Neural crest cell (in vitro differentiated cells): ENCODE measurements at places on chromosomes 3 and 15.

DNA sequence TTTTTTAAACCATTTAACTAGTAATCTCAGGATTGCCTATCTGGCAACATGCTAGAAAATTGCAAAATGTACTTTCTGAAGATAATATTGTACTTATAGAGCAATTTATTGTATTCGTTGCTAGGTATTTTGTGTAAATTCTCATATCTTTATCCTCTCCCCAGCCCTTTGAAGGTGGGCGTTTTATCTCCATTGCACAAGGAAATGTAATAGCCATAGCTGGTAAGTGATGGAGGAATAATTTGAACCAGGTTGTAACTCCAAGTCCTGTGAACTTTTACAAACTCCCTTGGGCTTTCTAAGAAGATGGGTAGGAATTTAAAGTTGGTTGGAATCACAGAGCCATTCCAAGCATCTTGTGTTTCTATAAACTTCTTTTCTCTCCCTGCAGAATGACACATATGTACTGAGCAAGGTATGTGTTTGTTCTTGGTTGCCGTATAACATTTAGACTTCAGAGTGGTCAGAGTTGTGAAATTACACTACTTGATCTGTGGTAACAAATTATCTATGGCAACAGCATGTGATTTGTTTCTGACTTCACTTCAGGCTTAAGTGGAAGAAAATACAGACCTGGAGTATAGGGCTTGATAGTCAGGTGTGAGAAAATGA is 170.9 kb downstream of the AKAP13 start:
- no peak for DNase-seq

- no peak for DNase-seq
Measured at GRCh38 chr3:156617145-156617544, 57.2 kb upstream of the TIPARP start.

GRCh38 chr3:113602256-113602655 is 69.9 kb downstream of the SIDT1 start:
- DNase-seq = no peak

DNA sequence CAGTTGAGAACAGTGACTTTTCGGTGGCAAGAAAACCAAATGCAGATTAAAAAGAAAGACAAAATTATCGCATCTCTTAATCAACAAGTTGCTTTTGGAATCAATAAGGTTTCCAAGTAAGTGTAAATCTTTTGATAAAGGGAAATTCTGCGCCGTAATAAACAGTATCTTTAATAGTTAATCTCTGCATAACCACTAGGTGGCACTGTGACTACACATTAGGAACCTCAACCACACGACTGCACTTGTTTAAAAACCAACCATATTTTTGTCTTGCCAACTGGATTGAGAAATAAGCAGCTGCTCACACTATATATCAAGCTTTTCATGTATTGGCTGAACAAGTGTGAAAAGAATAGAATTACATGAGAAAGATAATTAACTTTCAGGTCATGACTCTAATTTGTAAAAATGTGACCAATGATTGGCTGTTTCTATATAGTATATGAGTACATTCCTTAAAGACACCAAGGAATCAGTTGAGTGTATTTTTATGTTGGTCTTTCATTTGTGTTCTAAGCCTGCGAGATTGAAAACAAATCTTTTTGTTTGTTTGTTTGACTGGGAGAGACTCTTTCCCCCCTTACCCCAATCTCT is 72.7 kb downstream of the DZIP3 start:
- peak; percentile 41 for DNase-seq

- peak; percentile 3 for DNase-seq
Measured at GRCh38 chr3:55480911-55481743, 6.0 kb downstream of the WNT5A start.

GRCh38 chr3:10391391-10391790 is 70.5 kb upstream of the SEC13 start:
- no peak for DNase-seq

- DNase-seq = no peak
Measured at GRCh38 chr15:48493084-48493762, 152.3 kb downstream of the FBN1 start.

- no peak for DNase-seq
Measured at GRCh38 chr15:97759363-97759762, 201.1 kb upstream of the ARRDC4 start.

- peak; percentile 20 for DNase-seq
Measured at GRCh38 chr15:94327356-94327936, 96.1 kb downstream of the MCTP2 start.

DNA sequence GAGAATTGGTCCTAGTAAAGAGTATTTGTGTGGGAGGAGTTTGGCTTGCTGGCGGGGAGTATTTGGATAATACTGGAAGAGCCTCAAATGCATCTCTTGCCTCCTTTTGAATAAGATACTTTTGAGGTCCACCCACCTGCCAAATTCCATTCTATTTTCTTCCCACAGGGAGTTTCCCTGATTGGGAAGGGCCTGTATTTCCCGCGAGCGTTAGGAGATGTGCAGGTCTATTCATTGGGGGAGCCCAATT is 406 bp upstream of the RASA2 start:
- no peak for DNase-seq

DNA sequence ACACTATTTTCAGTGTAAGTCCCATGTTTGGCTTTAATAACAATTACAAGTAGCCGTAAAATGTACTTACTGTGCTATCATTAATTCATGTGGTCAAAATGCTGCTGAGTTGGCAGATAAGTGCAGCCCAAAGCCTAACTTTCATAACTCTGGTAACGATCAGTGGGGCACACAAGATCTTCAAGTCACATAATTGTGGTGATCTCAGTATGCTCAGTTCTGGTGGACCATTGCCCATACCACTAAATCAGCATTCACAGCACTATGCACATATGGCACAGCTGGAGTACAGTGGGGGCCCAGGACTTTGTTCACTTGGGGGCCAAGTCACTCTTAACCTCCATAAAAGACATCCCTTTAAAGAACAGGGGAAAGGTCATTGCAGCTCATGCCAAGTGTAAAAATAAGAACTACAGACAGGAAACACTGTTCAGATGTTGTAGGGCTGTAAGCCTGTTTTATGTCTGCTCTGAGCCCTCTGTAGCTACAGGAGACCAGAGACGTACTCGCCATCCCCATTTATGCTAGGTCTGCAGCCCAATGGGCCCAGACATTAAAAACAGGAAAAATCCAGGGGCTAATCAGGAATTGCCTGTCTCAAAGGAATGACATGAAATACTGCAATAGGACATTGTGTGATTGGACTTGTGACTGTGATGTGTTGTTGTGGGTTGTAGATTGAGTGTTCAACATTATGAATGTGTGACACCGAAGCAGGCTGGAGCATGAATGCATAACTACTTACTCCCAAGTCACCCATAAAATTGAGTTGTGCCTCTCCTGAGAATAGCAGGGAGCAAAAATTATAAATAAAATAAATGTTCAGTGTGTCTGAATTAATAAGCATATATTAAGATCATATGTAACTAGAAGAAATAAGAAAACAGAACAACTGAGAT is 282.5 kb upstream of the EPHA3 start:
- no peak for DNase-seq

DNA sequence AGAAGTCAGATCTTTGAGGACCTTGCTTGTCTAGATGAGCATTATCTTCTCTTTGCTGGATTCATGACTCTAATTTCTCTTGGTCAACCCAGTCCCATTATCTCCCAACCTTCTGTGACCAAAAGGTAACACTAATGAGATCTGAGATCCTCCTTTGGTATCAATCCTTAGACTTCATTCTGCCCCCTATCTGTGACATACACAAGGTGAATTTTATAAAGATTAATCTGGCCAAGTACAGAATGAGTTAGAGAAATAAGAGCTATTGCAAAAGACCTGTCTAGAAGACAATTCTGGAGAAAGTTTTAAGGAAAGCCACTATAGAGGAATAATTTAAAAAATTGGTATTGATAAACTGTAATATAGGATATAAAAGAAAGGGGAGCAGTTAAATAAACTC is 113.8 kb upstream of the KCNMB2 start:
- DNase-seq = no peak

GRCh38 chr15:39580485-39581241 is at the start of gene THBS1:
TSS of gene THBS1 (plus strand) at chr15:39581079. CDS start at chr15:39581858, 779 bp downstream.
- DNase-seq = peak; percentile 68

GRCh38 chr3:188169830-188170455 is 16.0 kb downstream of the LPP start:
- DNase-seq = no peak

DNA sequence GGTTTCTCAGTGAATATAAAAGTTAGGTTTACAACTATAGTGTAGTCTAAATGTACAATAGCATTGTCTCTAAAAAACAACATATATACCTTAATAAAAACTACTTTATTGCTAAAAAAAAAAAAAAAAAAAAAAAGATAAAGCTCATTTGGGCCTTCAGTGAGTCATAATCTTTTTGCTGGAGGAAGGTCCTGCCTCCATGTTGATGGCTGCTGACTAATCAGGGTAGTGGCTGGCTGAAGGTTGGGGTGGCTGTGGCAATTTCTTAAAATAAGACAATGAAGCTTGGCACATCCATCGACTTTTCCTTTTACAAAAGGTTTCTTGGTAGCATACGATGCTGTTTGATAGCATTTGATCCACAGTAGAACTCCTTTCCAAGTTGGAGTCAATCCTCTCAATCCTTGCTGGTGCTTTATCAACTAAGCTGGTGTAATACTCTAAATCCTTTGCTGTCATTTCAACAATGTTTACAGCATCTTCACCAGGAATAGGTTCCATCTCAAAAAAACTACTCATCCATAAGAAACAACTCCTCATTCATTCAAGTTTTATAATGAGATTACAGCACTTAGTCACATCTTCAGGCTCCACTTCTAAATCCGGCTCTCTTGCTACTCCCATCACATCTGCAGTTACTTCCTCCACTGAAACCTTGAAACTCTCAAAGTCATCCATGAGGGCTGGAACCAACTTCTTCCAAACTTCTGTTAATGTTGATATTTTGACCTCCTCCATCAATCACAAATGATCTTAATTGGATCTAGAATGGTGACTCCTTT is 13.3 kb downstream of the ZNF280D start:
- DNase-seq = no peak

DNA sequence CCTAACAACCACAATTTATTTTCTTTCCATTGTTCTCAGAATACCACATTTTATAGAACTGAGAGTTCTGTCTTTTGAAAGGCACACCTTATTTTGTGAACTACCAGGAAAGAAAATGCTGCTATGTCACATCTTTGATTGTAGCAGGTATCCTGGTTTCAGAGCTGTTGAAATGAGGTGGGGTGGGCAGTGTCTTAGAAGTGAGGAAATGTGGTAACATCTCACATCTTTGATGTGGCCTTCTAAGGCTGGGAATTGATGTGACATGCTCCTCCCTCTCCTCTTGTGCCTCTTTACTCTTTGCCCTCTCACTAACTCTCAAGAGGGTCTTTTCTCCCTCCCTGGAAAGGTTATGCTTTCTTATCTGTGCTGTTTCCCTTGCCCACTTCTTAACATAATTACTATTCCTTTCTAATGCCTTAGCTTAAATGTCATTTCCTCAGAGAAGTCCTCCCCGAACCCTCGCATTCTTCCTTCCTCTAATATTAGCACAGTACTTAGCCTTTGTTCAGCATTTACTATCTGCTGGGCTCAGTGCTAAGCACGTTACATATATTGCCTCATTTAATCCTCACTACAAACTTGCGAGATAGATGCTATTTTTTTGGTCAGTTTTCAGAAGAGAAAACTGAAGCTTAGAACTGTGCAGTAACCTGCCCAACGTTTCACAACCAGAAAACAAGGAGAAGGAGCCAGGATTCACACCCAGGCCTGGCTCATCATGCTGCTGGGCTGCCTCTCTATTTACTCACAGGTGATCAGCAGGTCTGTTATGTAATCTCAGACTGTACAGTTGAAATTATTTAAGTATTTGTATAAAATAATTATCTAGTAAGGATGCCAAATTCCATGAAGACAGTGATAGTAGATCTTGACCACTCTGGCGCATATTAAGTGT is 24.0 kb upstream of the SPTSSB start:
- DNase-seq = no peak

DNA sequence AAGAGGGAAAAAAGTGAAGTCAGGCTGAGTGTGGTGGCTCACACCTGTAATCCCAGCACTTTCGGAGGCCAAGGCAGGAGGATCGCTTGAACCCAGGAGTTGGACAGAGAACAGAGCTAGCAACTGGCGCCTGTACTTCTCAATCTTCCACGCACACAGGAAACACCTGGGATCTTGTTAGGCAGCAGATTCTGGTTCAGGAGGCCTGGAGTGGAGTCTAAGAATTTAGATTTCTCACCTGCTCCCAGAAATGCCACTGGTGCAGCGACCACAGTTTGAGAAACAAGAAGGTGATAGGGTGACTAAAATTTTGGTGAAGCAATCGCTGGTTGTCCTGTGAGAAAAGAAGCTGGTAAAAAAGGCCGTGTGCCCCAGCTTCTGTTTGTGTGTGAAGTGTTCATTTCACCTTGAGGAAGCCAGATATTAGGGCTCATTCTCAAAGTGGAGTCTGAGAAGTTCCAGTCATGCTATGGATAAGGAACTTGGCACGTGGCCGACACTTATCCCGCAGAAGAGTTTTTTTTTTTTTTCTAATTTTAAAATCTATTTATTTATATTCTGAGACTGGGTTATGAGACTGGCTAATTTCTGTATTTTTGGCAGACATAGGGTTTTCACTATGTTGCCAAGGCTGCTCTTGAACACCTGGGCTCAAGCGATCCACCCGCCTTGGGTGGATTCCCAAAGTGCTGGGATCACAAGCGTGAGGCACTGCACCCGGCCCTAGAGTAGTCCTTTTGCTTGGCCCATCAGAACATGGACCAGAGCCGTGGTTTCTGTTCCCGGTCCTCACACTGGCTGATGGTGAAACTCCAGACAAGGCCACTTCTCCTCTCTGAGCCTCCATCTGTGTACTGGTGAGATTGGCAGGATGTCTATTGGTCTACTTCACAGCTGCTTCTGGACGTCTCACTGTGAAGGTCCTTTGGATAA is 324.6 kb upstream of the PROK2 start:
- DNase-seq = no peak

DNA sequence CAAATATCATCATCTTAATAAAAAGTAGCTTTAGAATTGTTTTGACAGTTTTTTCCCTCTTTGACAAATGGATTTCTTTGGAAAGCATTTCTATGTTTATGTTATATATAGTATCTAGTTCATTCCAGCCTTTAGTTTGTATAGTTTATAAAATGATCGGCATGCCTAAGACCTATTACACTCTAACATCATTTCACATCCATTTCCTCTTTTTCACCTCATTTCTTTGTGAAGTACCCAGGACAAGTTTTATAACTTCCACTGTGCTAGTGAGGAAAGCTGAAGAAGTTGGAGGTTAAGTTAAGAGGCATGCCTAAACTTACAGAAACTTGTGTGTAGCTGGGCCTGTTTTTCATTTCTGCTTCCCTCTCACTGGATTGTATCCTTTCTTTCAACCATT is 178.4 kb downstream of the TP63 start:
- no peak for DNase-seq

- no peak for DNase-seq
Measured at GRCh38 chr3:59538753-59539432, 489.1 kb upstream of the CFAP20DC start.

DNA sequence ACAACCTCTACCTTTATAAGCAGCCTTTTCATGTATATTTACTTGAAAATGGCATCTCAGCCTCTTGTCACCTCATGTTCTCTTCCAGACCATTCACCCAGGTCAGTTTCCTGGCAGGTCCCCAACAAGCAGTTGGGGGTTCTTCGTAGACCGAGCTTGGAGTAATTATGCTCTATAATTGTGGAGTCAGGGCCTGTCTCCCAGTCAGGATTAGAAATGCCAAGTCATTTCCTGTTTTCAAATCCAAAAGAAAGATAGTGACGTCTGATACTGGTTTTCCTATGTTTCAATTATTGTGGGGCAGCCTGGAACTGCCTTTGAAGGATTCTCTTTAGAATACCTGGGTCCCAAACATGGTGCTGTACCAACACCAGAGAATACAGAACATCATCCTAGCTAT is 430.6 kb downstream of the MECOM start:
- no peak for DNase-seq

- DNase-seq = no peak
Measured at GRCh38 chr15:65006876-65007275, 17.2 kb upstream of the SPG21 start.

- no peak for DNase-seq
Measured at GRCh38 chr3:15023249-15023648, 41.9 kb downstream of the MRPS25 start.
